ENCODE measurements at places on chromosomes 1 and 21.

- no peak for DNase-seq
These were observed 26.9 kb downstream of the SKI start for GRCh38 chr1:2255047-2255419.

DNA sequence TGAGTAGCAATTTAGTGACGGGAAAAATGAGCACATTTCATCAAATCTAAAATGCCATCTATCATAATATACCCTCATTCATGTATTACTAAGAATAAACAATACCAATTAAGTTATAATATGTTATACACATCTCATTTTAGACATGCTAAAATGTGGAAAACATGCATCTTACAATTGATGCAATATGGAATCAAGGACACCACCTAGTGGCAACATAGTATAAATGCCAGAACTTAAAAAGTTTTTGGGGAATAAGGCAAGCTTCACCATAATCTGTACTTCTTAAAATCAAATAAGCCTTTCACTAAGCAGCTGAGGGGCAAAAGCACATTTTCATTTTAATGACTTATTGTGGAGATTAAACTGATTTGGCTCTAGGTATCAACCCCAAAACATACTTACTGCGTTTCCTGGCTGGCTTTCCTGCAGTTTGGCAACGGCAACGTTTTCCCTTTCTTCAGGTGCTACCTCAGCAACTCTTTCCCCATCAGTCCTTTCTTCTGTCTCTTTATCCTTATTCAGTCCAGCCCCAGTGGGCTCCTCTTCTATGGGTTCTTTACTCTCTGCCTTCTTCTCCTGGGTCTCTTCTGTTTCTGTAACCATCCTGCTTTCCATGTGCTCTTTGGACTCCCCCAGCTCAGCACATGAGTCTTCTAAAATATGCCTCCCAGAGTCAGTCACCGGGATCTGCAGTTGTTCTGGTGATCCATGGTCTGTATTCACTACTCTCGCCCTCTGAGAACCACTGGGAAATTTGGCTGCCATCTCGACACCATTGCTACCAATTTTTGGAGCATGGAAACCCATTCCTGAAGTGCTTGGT is 11.4 kb downstream of the SDE2 start:
- peak; percentile 68 for DNase-seq

DNA sequence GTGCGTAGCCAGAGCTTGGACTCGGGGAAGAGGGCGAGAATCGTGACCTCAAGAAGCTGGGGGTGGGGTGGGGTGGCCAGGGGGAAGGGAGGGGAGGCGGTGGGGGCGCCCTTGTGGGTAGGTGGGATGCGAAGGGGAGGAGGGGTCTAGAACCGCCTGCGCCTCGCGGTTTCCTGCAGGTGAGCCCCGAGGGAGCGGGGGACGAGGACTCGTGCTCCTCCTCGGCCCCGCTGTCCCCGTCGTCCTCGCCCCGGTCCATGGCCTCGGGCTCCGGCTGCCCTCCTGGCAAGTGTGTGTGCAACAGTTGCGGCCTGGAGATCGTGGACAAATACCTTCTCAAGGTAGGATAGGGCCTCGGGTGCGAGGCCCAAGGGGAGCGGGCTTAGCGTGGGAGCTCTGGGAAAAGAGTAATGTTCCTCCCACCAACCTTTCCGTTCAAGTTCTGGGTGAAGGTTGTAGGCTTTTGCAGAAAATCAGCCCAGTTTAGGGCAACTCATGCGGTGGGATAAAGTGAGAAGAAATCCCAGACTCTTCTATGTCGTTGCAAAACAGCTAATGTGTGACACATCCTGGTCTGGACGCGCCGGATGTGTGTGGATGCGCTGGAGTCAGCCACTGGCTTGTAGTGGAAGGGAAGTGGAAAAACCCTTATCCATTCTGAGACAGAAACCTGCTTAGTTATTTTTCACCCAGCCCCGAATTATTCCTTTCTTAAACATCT is 2.9 kb downstream of the LHX8 start:
- DNase-seq = no peak

- no peak for DNase-seq
These were observed 219.0 kb upstream of the NRIP1 start for GRCh38 chr21:15283789-15284188.

- DNase-seq = no peak
These were observed 137.1 kb downstream of the PCBP3 start for GRCh38 chr21:45780647-45781046.

GRCh38 chr1:107870696-107871095 is 94.3 kb downstream of the VAV3 start:
- DNase-seq = no peak

DNA sequence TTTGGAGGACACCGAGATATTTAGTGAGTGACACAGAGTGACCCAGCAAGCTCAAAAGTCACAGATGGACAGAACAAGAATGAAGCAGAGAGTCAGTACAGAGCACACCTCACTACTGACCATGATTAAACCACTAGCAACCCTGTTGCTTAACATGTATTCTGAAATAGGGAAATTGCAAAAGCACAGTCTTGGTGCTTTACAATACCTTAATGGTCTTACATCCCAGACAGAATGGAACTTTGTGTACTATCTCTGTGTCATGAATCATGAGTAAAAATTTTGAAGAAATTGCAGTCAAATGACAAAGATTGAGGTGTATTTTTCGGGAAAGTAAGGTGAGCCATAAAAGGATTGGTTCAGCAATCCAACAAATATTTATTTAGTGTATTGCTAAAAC is 2.7 kb upstream of the SAMSN1 start:
- no peak for DNase-seq

GRCh38 chr1:150165622-150166612 is 16.2 kb downstream of the PLEKHO1 start:
- peak; percentile 78 for DNase-seq

- DNase-seq = no peak
These were observed 55.6 kb downstream of the PEX14 start for GRCh38 chr1:10530281-10530740.

All from OCI-LY7 (cell line).